ENCODE measurements at places on chromosomes 2 and 18.

GRCh38 chr2:150120326-150120955, 367.0 kb downstream of the RND3 start:
- DNase-seq = no peak

DNA sequence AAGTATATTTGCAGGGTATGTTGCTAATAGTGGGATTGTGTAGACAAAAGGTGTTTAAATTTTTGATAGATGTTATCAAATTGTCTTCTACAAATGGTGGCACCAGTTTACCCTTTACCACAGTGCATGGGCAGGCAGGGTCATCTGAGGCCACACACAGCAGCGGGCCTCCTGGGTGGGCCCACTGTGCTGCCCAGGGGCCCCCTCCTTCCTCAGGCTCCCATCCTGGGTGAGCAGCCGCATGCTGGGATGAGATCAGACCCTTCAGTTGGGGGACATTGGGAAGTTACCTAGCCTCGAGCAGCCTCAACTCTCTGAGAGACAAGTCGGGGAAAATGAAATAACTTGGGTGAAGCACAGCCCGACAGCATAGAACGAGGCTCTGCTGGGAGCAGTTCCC, 9.7 kb downstream of the MYO7B start:
- no peak for DNase-seq

- no peak for DNase-seq
Measured at GRCh38 chr2:100902817-100903405, 83.0 kb downstream of the NPAS2 start.

DNA sequence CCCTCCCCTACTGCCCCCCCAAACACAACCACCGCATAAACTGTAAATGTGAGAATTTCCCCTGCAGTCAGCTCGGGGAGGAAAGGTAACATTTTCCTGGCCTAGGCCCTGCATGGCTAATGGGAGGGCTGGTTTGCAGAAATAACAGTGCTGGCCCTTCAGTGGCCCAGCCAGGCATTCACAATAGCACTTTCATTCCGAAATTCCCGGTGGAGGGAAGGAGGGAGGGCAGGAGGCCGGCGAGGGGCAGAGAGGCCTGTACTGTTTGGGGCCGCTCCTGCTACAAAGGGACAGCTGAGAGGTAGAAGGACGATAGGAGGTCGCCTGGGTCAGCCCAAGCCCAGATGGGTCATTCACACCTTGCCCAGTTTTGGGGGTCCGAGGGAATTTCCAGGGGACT, 11.3 kb downstream of the CYP26B1 start:
- DNase-seq = no peak

DNA sequence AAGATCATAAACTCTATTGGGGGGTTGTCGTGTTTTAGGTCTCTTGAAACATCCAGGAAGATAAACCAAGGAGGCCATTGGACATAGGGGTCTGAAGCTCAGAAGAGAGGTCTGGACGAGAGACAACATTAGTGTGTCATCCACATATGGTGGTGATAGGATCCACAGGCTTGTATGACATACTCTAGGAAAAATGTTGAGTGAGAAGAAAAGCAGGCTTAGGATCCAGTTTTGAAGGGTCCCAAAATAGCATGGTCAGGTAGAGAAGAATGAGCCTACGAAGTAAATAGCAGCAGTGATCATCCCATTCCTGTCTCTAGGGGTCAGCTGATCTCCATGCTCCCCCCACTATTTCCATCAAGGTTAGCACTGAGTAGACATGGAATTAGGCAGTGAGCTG, 166.8 kb downstream of the ANKRD30B start:
- no peak for DNase-seq

- DNase-seq = no peak
Measured at GRCh38 chr2:16671760-16672159, 6.1 kb upstream of the CYRIA start.

DNA sequence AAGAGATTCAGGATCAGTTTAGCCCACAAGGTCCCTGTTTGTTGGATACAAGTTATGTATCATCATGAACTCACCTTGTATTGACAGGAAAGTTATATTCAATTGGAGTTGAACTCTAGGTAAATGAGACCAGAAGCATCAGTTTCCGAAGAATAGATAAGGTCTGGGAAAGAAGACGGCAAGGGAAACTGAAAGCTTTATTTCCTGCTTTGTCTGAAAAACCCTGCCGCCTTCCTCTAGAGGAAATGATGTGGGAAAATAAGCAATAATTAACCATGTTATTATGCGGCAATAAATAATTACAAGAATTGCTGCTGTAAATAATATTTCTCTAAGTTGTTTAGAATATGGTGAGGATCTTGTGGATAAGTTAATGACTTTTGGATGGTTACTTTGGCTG, 32.0 kb downstream of the LPIN1 start:
- DNase-seq = no peak

- no peak for DNase-seq
Measured at GRCh38 chr18:62288665-62289008, 36.5 kb upstream of the TNFRSF11A start.

DNA sequence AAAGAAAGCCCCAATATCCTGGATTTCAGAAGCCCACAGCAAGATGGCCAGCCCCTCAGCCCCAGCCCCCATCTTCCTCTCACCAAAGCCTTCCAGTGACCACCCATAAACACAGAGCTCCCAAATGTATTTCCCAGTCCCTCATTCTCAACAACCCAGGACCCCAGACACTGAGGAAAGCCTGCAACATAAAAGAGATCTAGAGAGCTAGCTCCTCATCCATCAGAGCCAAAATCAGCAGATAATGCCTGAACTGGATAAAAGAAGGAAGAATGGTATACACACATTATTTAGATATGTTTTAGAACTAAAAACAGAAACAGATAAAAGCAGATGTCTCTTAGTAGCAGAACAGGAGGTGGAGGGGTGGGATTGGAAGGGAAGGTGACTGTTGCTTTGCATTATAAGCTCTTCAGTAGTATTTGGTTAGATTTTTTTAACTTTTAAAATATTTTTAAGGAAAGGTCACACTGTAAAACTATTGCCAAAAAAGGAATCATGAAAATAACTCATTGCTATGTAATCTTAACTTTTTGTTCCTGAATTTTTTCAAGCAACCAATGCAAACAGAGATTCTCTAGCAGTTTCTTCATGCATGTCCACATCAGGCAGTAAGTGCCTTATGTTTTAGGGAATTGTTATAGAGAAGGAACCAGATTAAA, 144.2 kb upstream of the PKDCC start:
- no peak for DNase-seq
